Naive B cell (primary cell): ENCODE measurements at places on chromosomes 7 and 10.
A peak's percentile ranks its signal among the peaks of the same experiment; 100 is the strongest.

GRCh38 chr7:117279931-117280557, 42.8 kb downstream of the WNT2 start:
- DNase-seq: no peak

DNA sequence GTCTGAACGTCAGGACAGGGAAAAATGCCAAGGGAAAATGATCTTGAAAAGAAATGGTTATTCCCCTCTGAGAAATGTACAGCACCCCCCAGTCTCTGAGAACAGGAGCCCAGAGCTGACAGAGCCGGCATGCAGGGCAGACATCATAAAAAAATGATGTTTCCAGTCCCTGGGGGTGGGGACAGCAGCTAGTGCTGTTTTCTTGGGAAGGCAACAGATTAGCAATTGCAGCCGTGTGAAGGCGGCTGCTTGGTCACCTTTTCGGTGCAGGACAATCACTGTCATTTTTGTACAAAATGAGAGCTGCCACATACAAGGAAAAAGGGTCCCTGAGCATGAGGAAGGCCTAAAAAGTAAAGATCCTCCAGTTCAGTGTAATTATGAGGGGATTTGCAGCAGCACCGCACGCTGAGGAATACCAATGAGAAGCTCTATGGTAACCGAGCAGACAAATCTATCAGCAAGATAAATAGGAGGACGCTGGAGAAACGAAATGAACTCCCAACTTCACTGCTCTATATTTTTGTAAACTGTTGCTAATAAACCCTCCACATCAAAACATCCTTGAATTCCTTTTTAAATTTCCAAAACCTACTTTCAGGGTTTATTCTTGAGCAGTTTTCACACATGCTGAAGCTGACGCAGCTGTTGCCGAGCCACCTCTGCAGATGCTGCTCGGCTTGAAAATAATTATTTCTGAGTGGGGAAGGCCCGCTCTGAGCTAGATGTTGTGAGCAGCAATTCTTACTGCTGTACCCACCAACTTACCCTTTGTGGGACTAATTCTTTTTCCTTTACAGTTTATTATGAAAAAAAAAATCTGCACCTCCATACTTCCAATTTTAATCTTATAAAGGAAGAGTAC, 98.2 kb upstream of the NEBL start:
- no peak for DNase-seq

DNA sequence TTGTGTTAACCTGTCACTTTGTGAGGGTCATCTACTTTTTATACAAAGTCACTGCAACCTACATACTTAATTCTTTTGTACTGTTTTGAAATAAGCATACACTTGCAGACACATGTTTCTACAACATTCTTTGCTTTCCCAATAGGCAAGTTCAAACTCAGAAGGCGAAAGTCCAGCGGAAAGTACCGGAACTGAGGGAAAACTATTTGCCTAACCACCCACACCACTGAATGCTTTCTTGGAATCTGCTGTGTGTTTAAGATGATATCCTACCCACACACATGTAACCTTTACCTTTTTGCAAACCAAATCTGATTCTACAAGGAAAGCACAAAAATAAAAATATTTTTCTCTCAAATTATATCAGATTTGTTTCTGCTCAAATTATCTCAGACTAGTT, 139.4 kb upstream of the AGR3 start:
- DNase-seq: no peak

DNA sequence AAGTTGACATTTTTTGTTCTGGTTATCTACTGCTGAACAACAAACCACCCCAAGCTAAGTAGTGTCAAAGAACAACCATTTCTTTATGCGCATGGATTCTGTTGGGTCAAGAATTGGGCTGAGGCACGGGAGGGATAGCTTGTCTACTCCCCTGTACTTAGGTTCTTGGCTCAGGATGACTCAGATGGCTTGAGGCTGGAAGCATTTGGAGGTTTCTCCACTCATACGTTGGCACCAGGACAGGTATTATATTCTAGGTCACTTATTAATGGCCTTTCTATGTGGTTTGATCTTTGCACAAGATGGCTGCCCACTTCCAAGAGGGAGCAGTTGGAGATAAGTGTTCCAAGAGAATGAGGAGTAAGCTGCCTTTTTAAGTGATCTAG, 11.8 kb upstream of the TFAM start:
- no peak for DNase-seq

DNA sequence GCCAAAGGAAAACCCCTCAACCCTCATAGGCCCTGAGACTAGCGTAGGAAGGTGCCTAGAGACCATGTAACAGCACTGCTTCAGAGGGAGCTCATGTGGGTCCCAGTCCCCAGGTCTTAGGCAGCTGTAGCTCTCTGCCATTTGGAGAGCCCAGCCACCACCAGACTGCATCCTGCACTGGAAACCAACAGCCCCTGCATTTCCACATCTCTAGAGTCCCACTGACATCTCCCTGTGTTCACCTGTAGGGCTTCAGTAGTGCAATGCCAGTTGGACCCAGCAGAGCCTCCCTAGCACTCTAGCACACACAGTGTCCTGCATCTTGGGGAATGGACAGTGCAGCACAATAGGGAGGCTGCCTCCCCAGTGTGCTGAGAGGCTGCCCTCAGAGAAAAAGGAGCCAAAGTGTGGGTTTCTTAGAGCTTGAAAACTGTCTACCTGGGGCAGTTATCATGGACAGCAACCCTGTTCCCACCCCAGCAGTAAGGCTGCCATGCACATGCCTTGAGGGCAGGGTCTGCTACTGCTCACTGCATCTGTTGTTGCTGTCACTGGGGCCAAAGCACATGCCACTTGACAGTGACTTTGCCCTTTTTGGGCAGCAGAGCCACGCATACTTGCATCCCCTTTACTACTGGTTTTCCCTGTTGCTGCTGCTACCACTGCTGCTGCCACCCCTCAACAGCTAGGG, 46.7 kb upstream of the ANTXRL start:
- DNase-seq: no peak

DNA sequence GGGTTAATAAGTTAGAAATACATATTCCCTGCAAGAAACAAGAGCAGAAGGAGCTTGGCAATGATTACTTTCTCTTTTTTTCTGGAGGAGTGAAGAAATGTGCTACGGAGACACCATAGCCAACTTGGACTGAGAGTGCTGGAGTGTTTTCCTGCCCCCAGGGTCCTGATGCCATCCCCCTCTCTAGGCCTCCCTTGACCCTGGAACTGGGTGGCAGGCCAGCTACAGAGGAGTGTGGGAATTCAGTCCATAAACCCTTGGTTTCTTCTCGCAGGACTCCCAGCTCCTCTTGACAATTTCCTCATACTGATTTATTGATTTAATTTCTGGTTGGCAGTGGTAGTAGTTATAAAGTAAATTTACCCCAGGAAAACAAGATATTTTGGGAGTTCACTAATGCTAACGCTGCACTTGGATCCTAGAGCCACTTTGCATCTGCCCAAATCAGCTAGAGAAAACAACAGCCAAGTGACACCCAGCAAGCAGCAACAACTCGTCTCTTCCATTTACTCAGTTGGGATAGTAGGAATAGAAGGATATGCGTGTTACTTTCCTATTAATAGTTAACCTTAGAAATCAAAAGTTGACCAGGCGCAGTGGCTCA, 76.4 kb upstream of the CELF2 start:
- DNase-seq: no peak

DNA sequence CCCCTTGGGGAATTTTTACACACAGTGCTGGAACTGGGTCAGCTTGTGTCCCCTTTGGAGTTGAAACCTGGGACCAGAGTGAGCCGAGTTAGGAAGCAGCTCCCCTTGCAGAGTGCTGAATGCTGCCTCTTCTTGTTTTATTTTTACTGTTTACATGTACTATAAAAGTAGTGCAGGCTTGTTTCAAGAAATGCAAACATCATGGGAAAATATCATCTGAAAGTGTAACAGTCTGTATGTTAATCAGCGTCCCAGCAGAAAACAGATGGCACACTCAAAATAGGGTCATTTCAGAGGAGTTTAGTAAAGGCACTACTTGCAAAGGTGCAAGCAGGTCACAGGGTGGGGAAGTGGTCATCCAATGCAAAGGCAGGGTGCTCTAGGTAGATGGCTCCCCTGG, 30.1 kb downstream of the CXCL12 start:
- no peak for DNase-seq

DNA sequence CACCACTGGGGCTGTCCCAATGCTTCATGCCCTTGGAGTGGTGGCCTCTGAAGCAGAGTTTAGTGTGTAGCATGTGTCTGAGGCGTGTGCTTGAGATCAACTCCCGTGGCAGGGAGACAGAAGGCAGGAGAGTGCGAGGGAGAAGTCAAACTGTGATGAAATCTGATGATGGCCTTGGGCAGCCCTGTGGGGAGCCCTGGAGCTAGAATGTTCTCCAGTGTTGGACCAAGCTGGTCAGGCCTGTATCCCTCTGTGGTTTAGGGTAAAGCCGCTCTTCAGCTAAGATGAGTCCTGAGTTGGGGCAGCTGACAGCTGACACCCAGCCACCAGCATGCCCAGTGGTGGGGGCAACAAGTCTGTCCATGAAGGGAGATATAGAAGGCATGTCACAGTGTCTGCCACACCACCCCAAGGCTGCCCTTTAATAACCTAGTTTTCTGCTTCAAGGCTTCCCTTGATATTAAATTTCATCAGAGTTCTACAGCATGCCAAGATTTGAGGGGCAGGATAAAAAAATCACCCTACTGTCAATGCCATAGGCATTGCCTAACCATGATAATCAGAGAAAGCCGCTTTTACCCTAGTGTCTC, 170.5 kb upstream of the SVIL start:
- no peak for DNase-seq

DNA sequence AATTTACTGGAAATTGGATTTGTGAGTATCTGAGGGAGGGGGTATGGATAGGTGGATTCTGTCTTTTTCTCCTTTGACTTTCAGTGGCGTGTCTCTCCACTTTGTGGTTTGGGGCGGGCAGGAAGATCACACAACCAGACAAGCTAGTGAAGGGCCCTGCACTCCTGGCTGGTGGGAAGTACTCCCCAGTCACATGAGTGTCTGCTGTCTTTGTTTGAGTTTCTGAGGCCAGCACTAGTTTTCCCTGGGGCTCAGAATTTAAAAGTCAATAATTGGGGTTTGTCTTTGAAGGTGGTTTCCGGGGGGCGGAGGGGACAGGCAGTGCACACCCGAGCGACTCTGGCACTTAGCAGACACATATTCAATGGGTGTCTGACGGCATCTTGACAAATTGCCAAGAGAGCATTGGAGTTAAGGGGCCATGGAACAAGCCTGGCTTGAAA, 120.1 kb downstream of the WDFY4 start:
- DNase-seq: peak; percentile 60

DNA sequence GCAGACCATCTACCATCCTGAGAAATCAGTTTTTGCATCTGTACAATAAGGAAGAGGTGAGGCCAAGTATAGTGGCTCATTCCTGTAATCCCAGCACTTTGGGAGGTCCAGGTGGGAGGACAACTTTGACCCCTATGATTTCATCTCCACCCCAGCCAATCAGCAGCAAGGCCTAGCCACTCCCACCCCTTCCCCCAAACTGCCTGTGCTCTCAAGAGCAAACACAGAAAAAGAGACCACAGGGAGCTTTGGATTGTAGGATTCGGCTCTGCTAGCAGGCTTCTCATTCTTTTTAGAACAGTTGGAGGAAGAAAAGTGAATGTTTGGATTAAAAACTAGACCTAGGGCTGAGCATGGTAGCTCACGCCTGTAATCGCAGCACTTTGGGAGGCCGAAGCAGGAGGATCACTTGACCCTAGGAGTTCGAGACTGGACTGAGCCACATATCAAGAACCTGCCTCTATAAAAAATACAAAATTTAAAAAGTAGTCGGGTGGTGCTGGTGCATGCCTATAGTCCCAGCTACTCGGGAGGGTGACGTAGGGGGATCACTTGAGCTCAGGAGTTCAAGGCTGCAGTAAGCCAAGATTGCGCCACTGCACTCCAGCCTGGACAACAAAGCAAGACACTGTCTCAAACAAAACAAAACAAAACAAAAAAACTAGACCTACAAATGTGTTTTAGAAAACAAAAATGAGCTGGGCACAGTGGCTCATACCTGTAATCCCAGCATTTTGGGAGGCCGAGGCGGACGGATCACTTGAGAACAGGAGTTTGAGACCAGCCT, 25.1 kb upstream of the PROSER2 start:
- DNase-seq: no peak

GRCh38 chr10:24277771-24278170, 68.8 kb downstream of the KIAA1217 start:
- DNase-seq: no peak

DNA sequence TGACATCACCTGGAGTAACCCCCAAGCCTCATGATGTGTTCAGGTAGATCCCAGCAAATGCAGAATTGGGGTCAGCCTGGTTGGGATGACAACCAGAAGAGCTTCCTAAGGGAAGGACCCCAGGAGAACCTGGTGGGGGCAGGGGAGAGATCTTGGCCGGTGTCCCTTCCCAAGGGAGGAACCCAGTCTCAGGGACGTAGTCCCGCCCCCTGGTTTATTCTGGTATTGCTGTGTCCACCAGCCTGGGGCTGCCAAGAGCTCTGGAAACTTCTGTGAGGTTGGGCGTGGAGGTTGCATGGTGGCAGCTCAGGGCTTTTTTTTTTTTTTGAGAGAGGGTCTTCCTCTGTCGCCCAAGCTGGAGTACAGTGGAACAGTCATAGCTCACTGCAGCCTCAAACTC, 19.4 kb downstream of the GTF2IRD1 start:
- no peak for DNase-seq

DNA sequence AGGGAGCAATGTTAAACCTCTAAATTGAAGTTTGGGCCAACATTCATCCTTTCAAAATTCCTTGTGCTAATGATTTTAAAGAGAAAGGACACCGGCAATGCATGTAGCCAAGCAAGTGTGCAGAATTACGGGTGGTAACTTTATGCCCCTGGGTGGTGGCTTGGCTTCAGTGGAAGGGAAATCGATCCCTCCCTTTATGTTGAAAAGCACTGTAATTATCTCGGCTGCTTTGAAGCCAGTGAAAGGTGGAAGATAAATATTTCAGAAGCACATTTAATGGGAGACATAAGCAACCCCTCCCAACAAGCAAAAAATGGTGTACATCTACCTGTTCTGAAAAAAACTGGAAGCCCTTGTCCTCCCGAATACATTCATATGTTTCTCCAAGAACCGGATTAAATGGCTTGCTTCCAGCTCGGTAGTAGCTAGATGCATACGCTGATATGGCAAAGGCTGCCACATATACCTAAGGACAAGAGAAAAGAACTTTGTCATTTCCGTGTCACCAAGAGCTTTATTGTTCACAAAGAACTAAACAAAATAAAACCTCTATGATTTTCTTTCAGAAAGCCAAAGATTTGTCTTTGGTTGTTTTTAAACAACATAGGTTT, 73.3 kb upstream of the GSDME start:
- DNase-seq: no peak
